AG10803 (cell line): ENCODE measurements at places on chromosomes 2 and 18.
A peak's percentile ranks its signal among the peaks of the same experiment; 100 is the strongest.

- no peak for DNase-seq
These were observed 1247.5 kb upstream of the ACVR2A start for GRCh38 chr2:146597291-146597690.

DNA sequence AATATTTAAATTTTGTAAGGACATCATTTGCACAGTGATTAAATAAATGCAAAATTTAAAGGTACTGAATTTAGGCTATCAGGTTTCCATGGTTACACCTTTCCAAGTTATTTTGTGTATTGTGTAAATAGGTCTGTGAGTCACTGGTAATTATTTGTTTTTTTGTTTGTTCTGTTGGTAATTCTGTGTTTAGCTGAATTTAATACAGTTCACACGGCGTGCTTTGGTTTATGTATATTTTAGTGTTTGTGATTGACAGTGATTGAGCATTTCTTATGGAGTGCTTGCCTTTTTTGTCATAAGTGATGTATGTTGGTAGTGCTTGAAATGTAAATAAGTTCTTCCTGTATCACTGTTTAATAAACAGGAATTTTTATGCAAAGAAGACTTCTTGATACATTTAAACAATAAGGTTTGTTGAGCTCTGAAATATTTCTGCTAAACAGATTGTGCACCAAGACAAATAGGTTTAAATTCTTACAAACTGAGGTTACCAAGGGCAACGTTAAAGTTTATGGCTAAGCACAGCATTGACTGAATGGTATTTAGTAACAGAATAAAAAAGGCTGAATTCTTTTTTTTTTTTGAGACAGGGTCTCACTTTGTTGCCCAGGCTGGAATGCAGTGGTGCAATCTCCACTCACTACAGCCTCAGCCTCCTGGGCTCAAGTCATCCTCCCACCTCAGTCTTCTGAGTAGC lies 38.3 kb upstream of the DLX1 start:
- no peak for DNase-seq

DNA sequence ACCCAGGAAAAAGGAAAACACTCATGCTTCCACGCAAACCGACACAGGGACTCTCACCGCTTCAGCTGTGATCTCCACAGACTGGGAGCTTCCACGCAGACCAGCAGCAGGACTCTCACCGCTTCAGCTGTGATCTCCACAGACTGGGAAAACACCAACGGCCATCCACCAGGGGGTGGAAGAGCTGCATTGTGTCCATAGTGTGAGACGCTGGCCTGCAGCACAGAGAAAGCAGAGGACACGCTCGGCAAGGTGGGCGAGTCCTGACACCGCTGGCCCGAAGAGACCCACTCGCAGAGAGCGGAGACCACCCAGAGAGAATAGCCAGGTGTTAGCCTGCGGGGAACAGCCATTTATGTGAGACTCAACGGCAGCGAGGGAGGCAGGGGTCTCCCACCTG lies 42.5 kb upstream of the NFATC1 start:
- DNase-seq, result no peak

DNA sequence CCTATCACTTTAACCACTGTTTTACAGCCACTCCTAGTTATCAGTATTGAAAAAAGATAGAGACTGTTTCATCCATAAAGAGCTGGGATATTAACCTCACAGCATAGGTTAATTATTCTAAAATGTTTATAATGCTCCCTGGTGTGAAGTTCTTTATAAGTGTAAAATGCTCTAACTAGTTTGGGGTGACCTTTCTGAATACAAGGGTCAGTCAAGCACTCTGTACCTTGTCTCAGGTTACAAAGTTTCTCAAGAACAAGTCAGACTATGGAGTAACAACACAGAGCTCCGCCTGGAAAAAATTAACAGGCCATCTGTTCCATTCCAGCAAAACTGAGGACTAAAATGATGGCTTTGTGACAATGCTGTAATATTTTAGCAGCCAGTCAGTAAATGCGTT lies 107.4 kb downstream of the NOL4 start:
- DNase-seq, result no peak

- peak; percentile 56 for DNase-seq
These were observed 3.5 kb downstream of the SNTG2 start for GRCh38 chr2:953975-954686.

GRCh38 chr18:55105873-55106272 lies 146.6 kb upstream of the CCDC68 start:
- DNase-seq, result no peak

- no peak for DNase-seq
These were observed 2.7 kb upstream of the ZC3H8 start for GRCh38 chr2:112257575-112257974.

DNA sequence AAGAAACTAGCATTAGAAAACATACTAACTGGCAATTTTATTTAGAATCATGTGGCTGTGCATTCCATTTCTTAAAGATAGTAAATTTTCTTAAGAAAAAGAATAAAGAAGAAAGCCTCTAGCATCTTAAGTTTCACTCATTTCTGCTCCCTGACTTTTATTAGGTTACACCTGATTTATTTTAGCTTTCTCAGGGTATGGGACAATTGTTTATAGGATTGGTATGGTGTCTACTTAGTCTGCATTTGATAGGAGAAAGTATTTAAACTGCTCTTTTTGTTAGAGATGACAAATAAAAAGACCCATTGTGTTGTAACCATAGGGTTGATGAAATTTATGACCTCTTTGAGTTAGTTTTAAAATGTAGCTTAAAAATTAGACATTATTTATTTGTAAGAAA lies 115.2 kb downstream of the PTPRM start:
- no peak for DNase-seq
